Left colon (tissue), 2 donors: ENCODE measurements at places on chromosomes 5 and 9.
A peak's percentile ranks its signal among the peaks of the same experiment; 100 is the strongest.

GRCh38 chr5:149702934-149703646 is 27.0 kb upstream of the PPARGC1B start:
- DNase-seq, result no peak

DNA sequence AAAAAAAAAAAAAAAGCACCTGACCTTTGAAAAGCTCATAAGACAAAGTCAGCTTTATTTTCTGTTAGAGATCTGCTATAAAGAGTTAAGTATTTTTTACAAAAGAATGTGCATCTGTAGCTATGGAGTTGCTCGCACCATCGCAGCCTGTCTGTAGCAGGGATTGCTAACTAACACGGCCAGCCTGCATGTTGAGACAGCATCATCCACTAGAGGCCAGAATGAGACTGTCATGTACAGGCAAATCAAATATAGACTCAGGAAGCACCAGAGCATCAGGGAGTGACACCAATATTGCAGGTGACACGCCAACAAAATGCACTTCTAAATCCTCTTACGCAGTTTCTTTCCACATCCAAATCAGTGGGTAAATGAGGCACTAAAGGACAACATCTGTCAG is 136.3 kb upstream of the RASEF start:
- peak; percentile 33 for DNase-seq

- no peak for DNase-seq
Measured at GRCh38 chr5:112125903-112126302, 293.2 kb downstream of the EPB41L4A start.

DNA sequence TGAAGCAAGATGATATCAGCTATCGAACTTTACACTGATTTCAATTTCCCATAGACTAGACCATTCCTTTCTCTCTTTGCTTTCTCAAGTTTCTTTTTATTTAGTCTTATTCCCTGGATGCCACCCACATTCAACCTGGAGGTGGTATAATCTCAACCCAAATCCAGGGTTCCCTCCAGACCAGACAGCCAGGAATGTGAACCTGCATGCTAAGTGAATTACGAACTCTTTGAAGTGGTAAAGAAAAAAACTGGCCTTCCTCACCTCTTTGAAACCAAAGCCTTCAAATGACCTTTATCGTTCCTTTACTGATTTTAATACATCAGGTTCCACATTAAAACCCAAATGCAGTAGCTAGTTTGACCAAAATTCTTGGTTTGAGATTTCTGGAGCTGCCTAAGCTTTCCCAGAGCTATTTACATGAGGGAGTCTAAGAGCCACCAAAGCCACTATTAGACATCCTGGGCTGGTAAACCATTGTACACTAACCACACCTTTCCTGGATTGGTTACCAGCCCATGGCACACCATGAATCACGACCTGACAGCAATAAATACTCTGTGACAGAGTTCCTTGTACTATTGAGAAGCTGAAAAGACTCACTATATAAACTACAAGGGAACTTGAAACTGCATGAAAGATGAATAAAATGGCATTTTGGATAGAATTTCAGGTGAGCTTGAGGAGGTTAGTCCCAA is 323.7 kb downstream of the ADAMTS6 start:
- peak; percentile 30 for DNase-seq

- DNase-seq, result peak; percentile 93
Measured at GRCh38 chr5:76818844-76819831, at the start of gene F2RL1. TSS of gene F2RL1 (plus strand) at chr5:76819030. CDS start at chr5:76819183, 153 bp downstream.
